ENCODE measurements at places on chromosomes 4 and X.
A peak's percentile ranks its signal among the peaks of the same experiment; 100 is the strongest.

- peak; percentile 44 for DNase-seq
Observed at GRCh38 chrX:11770320-11770719, 12.3 kb downstream of the MSL3 start.

GRCh38 chr4:161647757-161648156 lies 516.0 kb downstream of the FSTL5 start:
- DNase-seq: no peak

GRCh38 chr4:61772126-61772525 lies 572.0 kb downstream of the ADGRL3 start:
- DNase-seq: peak; percentile 13

DNA sequence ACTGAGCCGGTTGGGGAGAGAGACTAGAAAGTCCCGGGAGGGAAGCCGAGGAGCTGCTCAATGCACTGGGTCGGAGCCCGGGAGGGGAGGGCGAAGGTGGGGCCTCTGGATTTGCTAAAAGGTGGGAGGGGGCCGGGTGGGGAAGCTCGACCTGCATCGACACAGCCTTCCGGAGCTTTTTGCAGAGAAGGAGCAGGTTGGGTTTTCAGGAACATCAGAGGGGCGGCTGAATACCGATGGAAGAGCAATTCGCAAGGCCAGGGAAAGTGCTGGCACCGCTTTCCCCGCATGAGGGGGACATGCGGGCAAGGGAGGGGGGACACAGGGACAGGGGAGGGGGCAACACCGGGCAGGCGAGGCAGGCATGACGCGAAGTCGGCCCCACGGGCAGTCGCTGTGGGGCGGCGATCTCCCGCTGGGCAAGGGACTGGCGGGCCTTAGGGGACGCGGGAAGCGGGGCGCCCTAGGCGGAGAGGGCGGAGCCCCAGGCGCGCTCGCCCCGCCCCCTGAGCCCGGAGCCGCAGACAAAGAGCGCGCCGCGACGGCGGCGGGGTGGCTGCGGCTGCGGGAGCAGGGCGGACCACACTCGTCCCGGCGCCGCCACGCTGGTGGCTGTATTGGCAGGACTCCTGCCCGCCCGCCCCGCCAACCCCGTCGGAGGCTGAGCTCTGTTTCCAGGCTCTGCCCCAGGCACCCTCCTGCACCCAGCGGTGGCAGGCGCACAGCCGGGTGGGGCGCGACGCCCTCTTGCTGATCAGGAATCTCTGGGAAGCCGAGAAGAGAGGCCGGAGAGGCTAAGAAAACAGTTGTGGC lies 11.6 kb downstream of the PDZD4 start:
- peak; percentile 8 for DNase-seq

DNA sequence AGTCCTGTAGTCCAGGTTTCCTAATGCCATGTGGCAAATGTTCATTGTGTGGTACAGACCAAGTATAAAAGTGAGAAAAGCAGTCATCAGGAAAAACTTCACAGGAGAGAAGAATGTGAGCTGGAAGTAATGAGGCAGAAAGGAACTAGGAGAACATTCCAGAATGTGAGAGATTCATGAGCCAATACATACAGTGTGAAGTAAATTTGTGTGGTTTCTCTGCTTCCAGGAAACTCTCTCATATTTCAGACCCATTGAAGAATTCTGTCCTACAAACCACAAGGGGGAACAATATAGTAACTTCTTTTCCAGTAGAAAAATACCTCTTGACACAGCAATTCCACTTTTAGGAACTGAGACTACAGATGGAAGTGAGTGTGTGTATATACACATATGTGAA lies 136.5 kb downstream of the RNF150 start:
- DNase-seq: peak; percentile 90

- DNase-seq: peak; percentile 53
Observed at GRCh38 chrX:147894366-147894963, 17.3 kb upstream of the FMR1 start.

DNA sequence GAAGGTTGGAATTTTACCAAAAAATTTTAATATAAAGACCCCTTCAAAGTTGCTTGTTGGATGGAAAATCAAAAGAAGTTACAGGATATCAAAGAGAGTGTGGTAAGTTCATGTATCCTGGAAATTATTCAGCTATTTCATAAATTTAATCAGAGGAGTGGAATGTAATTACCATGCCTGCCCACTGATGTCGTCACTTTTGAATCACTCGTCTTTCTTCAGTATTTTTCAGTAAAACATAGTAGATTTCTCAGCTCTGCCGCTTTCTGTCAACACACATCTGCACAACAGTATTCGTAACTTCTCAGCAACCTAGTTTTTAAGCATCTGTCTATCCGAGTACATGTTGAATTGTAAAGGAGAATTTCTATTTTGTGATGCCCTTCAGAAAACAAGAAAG lies 2163.0 kb upstream of the AGA start:
- peak; percentile 84 for DNase-seq

GRCh38 chr4:144948009-144948408 lies 150.0 kb downstream of the ANAPC10 start:
- DNase-seq: no peak

GRCh38 chr4:112817933-112818593 lies 181.1 kb downstream of the LARP7 start:
- DNase-seq: peak; percentile 94

DNA sequence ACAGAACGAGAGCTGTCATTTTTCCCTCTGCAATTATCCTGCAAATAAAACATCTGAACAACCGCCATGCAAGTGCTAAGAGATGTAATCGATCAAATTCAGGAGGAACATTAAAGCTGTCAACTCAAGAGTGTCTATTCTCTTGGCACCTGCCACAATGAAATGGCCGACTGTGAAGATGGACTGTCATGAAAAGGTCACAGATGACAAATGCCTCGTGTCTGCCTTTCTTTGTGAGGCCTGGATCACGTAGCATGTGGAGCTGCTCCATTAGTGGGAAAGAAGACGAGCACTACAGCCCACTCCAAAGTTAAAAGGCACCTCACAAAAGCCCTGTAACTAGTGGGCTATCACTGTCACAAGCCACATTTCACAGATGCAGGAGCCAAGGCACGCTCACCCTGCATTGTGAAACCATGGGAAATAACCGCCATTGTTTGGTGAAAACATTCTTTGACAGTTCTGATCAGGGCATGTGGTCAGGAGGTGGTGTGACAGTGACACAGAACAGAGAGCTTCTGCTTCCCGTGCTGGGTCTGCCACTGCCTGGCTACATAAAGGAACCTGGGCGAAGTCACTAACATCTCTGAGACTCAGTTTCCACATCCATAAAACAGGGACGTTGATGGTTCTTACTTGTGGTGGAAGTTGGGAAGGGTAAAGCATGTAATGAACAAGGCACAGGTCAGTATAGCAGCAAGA lies 98.9 kb downstream of the EVC2 start:
- DNase-seq: no peak

DNA sequence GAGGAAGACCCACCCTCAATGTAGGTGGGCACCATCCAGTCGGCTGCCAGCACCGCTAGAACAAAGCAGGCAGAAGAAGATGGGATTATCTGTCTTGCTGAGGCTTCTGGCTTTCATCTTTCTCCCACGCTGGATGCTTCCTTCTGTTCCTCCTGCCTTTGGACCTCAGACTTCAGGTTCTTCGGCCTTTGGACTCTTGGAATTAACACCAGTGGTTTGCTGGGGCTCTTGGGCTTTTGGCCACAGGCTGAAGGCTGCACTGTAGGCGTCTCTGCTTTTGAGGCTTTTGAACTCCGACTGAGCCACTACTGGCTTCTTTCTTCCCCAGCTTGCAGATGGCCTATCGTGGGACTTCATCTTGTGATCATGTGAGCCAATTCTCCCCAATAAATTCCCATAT lies 55.1 kb downstream of the PDLIM5 start:
- DNase-seq: no peak

DNA sequence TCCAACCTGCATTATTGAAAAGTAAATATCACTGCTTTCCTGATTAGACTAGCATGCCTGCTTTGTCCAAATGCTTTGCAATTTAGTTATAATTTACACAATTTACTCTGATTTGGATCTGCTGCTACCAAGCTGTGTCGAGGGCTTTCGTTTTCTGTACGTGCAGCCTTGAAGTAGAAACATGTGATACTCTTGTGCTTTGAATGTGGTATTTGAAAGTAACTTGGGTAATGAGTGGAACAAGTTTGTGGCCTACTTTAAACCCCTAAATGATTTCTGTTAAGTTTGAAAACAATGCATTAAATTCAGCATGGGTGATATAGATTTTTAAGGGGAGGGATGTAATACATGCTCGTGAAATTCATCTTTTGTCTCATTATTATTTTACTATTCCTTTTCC lies 240.7 kb downstream of the IQCM start:
- DNase-seq: no peak

- DNase-seq: peak; percentile 76
Observed at GRCh38 chr4:187606581-187606980, 389.0 kb upstream of the ZFP42 start.

DNA sequence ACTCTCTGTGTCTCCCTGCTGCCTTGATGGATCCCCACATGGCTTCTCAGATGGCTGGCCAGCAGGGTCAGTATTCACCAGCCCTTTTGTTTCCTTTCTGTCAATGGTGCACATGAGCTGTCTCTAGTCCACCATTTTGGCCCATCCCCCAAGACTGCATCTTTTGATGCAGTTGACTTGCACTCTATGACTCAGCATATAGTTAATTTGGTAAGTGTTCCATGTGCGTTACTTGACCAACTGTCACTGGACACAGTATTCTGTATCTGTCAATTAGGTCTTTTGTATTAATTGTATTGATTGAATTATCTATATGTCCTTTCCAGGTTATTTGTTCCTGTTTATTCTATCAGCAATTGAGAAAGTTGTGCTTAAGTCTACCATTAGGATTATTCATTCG lies 29.2 kb downstream of the PRDM5 start:
- no peak for DNase-seq

DNA sequence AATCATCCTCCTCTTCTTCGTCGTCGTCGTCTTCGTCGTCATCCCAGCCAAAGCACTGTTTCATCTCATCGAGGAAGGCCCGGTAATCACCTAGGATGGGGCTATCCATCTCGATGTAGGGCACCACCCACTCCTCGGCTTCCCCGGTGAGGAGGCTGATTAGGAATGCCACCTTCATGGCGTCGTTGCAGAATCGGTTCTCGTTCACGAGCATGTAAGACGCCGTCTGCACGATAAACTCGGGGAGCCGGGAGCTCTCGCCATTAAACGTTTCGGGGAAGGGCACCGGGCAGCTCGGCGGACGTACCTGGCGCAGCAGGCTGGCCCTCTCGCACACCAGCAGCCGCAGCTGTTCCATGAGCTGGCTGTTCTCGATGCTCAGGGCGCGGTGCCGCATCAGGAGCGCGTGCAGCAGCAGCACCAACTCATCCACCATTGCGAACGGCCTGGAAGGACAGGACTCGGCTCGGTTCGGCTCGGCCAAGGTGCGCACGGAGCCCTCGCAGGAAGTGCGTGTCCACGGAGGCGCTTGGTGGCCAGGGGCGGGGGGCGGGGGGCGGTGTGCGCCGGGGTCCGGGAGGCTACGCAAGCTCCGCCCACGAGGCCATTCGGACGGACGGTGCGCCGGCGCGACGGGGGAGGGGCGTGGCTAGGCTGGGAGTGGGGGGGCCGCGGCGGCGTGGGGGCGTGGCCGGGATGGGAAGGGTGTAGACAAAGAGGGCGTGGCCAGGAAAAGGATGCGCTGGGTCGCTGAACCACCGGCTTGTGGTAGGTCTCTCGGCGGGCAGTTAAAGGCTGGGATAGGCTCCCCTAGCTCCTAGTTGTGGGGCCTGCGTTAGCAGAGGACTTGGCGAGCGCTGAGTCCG lies at the start of gene LDOC1:
LDOC1 (minus strand) TSS at position 544 of the 866 bp plus-strand sequence; CDS start at position 436, 108 bp downstream.
- peak; percentile 82 for DNase-seq

GRCh38 chr4:21097026-21097425 lies 396.8 kb downstream of the PACRGL start:
- no peak for DNase-seq

GRCh38 chr4:168587411-168588125 lies 90.7 kb downstream of the PALLD start:
- peak; percentile 93 for DNase-seq

- peak; percentile 86 for DNase-seq
Observed at GRCh38 chrX:38233891-38234667, 13.4 kb upstream of the SRPX start.

DNA sequence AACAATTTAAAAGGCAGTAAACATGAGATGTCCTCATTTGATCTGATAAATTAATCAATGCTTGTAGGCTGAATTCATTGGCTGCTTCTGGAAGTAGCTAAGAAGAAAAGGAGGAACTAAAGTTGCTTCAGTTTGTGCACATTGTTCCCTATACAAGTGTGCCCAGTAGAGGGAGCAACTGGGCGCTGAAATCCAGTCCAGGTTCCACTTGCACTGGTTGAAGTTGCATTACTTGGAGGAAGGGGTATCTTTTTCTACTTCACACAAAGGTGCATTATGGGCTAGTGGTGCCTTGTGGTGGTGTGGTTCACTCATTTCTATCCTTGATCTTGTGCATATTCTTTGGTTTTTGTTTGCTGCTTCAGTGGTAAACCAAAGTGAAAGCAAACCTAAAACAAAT lies 67.9 kb upstream of the SOX3 start:
- peak; percentile 9 for DNase-seq

- DNase-seq: peak; percentile 80
Observed at GRCh38 chrX:53281321-53281822, at the start of gene IQSEC2. Gene IQSEC2, minus strand, starts transcription at chrX:53281584.

- no peak for DNase-seq
Observed at GRCh38 chr4:128841402-128841801, 31.9 kb downstream of the JADE1 start.

GRCh38 chr4:68591204-68591603 lies 15.1 kb upstream of the UGT2B17 start:
- no peak for DNase-seq

All from fibroblast of upper back skin (primary cell).